ENCODE measurements at places on chromosomes 3 and 15.

DNA sequence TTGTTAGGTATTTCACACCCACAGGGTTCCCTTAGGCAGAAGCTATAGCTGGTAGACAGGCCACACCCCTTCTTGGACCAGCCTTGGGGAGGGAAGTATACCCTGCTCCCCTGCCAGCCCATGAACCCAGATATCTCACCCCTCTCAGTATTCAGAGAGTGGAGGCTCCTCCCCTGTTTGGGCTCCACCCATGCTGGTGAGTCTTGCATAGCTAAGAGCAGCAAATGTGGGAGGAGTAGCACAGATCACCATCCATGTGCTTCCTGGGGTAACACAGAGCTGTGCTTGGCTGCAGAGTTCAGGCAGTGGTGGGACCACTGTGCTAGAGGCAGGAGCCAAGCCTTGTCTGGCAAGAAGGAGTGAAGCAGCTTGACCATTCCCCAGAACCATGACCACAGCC is 427.2 kb downstream of the ZIC1 start:
- no peak for DNase-seq

- no peak for DNase-seq
Observed at GRCh38 chr3:22371607-22372291, 620.7 kb upstream of the ZNF385D start.

DNA sequence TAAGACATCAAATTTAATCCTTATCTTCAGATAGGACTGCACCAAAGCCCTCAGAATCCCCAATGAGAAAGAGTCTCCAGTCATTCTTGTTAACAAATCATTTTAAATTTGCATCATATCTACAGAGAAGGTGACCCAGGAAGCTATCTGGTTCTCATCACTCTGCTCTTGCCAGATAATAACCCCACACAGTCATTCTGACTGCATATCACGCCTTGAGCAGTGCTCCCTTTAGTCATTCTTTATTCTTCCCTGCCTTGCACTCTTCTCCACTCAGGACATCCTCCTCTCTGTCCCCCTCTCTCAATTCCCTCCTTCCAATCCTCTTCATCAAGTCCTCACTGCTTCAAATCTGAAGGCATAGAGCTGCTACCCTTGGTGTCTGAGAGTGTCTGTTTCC is 83.7 kb upstream of the COL6A6 start:
- DNase-seq: no peak

- DNase-seq: peak; percentile 84
Observed at GRCh38 chr15:98896802-98897732, 110.5 kb downstream of the PGPEP1L start.

DNA sequence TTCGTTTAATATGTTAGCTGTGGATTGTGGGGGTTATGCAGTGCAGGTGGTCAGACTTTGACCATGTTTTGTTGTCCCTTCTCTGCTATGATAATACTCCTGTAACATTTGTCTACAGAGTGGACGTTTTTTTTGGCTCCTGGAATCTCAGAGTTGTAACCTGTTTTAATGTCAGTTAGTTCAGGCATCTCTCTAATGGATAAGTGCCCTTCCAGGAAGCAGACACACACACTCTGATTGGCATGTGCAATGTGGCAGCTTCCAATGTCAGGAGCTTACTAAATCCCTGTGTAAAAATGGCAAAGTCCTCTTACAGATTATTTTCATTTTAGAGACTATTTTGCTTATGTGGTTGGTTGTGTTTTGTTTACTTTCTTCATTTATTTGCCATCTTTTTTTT is 222.2 kb upstream of the ARPP21 start:
- DNase-seq: no peak

- DNase-seq: peak; percentile 1
Observed at GRCh38 chr3:39362192-39362591, 21.0 kb upstream of the SLC25A38 start.

DNA sequence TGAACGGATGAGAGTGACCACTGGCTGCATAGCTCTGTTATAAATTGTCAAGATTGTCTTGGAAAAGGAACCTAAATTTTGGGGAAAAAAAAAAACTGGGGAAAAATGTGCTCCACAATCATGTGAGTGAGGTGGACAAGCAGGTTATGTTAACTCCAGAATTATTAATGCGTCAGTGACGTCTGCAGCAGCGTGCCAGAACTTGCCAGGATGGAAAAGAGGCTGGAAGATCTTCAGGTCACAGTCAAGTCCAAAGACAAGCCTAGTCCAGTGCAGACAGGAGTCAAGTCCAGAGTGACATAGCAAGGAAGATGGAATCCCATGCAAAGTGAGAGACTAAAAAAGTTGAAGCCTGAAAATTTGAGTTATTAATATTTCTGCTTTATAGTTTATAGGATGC is 140.6 kb downstream of the RYR3 start:
- DNase-seq: no peak

All from SHP77 (cell line).